ENCODE measurements at places on chromosomes 4 and X.

GRCh38 chrX:11528623-11529022 is 137.1 kb downstream of the ARHGAP6 start:
- no peak for DNase-seq

- DNase-seq = no peak
Measured at GRCh38 chr4:165838575-165838974, 34.5 kb upstream of the TLL1 start.

DNA sequence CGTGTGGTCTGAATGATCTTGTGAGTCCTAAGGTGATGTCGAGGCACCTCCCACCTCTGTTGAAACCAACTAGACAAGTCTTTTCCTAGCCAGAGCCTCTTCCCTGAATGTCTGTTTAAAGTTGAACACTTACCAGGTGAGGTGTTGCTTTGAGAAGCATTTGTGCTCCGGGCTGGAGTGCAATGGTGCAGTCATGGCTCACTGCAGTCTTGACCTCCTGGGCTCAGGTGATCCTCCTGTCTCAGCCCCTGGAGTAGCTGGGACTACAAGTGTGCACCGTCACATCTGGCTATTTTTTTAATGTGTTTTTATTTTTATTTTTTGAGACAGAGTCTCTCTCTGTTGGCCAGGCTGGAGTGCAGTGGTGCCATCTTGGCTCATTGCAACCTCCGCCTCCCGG is 18.1 kb downstream of the RNF4 start:
- no peak for DNase-seq

DNA sequence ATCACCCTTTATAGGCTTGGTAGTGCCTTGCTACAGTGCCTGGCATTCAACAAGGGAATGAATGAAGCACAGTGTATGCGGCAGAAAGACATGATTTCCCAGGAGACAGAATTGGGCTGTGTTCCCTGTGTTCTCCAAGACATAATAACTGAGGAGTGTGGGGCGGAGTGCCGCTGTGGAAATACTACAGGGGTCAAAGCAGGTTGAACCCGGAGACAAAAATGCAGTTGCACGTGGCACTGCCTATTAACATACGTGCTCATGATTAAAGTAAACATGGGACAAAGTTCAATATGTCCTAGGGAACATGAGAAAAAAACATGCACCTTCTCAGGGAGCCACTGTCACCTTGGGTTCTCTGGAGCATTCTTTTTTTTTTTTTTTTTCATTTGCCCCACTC is 820.8 kb downstream of the RPA4 start:
- DNase-seq = no peak

- DNase-seq = no peak
Measured at GRCh38 chr4:139782926-139783522, 117.4 kb downstream of the MGST2 start.

- no peak for DNase-seq
Measured at GRCh38 chr4:2576290-2576689, 39.8 kb downstream of the FAM193A start.

- DNase-seq = no peak
Measured at GRCh38 chrX:118724775-118725174, 2.6 kb upstream of the IL13RA1 start.

- DNase-seq = peak; percentile 40
Measured at GRCh38 chrX:130079824-130080406, 30.4 kb downstream of the ELF4 start.

DNA sequence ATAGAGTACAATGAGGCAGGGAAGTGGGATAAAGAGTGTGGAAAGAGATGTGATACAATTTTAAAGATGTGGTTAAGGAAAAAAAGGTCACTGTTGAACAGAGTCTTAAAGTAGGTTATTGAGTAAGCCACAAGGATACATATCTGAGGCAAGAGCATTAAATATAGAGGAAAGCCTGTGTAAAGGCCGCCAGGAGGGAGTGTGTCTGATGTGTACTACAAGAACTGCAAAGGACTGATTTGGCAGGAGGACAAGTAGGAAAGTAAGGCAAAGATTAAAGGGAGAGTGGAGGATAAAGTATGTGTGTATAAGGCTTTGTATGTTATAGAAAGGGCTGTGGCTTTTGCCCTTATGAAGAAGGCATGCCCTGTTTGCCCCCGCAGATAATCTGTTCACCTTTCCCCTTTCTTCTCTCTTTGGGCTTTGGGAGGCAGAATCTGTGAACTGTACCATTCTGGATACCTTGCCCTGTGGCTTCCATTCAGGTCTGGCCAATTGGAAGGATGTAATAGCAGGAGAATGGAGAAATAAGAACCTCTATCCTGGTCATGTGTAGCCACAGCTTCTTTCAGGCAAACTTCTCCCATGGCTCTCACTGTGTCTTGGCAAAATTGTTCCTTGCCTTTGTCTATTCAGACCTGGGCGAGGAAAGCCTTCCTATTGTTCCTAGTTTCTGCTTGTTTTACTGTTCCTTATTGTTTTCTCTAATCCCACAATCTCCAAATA is 68.9 kb upstream of the FAM47B start:
- no peak for DNase-seq

GRCh38 chrX:6778544-6779503 is 243.9 kb upstream of the VCX3A start:
- no peak for DNase-seq

GRCh38 chr4:52643785-52644244 is 15.3 kb downstream of the USP46 start:
- DNase-seq = no peak

GRCh38 chr4:77190053-77190452 is 33.0 kb downstream of the CCNG2 start:
- DNase-seq = no peak

DNA sequence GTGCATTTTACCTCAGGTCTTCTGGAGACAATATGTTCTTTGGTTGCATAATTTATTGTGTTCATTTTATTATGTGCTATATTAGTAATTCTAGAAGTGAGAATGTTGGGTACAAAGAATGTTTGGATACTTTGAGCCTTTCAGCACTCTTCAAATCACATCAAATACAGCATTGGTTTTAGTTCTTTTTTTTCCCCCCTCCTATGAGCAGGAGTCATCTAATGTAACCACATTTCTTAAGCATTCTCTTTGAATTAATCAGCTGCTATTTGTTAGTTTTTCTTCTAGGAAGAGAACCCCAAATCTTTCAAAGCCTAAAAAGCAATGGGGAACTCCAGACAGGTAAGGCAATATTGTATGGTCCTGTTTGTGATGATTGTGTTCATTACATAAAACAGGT is 46.7 kb downstream of the ARL9 start:
- no peak for DNase-seq

DNA sequence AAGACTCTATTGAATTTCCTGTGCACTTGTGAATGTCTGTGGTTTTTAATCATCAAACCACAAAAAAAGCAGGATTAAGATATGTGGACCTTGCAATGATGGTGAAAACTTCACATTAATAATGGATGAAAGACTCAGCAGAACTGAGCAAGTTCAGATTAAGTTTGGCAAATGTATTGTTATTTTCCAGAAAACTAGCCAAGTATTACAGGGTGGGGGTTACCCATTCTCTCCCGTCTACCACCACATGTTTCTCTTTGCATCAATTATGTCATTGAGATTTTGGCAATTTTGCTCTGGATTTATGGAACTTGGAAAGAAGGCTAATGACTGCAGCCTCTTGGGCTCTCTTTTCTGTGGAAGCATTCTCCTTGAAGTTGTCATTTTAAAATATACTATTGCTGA is 577.1 kb downstream of the ANKRD50 start:
- DNase-seq = no peak

- DNase-seq = no peak
Measured at GRCh38 chr4:89001647-89002445, 55.1 kb downstream of the FAM13A start.

DNA sequence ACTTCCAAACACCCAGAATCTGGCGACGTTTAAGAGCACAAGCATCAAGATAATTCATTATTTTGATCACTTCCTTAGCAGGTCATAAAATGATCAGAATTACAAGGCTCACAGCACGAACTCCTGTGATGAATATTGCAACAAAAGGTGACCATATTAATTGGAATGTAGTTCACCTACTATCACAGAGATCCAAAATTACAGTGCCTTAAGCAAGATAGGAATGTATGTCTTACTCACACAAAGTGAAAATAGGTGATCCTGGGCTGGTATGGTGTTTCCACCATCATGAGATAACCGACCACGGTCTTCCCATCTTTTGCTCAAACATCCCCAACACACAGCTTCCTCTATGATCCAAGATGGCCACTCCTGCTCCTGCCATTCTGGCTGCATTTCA is 131.2 kb downstream of the SCFD2 start:
- DNase-seq = no peak

- DNase-seq = no peak
Measured at GRCh38 chr4:139921429-139922184, 232.4 kb downstream of the MAML3 start.

DNA sequence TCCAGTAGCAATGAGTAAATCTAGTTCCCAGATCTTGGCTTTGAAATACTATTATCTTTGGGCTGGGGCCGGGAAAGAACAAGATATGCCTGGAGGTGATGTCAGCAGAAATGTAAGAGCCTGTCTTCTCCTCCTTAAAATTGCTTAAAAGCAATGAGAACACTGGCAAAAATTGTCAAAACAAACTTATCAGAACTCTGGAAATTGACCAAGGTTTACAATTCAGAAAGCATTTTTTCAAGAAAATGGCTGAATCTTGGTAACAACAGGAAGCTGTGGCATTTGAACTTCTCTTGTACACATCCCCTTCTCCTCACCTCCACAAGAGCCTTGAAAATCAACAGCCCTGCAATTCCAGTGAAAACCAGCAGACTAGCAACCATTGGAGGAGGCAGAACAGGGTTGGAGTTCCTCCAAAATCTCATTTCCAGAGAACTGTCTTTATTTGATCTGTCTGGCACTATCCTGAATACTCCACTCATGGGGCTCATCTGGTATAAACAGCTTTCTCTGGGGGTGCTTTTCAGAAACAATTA is 13.5 kb downstream of the TIMP1 start:
- DNase-seq = no peak

DNA sequence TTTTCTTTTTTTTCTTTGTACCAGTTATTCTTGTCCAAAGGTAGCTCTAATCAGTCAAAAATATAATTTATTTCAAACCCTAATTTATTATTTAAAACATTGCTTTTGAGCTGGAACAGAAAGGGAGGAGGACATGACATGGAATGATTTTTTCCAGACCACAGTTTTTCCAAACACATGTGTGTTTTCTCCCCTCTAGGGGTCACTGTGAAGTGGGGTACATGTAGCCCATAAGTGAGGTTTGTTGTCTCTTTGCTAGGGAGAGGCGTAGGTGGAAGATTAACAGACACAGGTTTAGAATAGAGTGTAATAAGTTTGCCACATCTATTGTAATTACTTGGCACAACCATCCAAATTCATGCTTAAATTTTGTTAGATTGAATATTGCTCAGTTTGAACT is 83.0 kb downstream of the TNIP2 start:
- no peak for DNase-seq

Data from activated CD4-positive, alpha-beta T cell treated with anti-CD3 and anti-CD28 coated beads, Interleukin-2, amount 50 U/mL, for 4 hours (primary cell).